Activated CD8-positive, alpha-beta memory T cell treated with anti-CD3 and anti-CD28 coated beads, Interleukin-2, amount 50 U/mL, for 48 hours (primary cell): ENCODE measurements at places on chromosomes 1 and 21.

DNA sequence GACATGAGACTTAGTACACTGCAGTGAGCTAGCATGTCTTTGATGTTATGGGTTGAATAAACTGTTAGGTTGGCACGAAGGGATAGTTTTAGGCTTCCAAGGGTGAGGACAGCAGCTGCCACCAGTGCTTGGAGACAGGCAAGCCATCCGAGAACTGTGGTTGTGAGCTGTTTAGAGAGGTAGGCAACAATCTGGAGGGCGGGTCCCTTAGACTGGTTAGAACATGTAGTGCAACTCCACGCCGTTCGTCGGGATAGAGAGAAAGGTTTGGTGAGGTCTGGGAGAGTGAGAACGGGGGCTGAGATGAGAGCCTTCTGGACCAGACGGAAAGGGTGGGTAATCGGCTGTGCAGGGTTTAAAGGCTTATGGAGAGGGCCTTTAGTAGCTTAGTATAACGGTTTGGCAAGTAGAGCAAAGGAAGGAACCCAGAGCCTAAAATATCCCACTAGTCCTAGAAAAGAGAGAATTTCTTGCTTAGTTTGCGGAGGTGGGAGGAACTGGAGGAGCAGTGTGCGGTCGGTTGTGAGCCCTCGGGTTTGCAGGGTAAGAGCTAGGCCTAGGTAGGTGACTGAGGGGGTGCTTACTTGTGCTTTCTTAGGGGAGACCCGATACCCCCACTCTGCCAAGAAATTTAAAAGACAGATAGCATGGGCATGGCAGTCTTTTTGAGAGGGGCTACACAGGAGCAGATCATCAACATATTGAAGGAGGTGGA is 72.8 kb downstream of the CNST start:
- no peak for DNase-seq

DNA sequence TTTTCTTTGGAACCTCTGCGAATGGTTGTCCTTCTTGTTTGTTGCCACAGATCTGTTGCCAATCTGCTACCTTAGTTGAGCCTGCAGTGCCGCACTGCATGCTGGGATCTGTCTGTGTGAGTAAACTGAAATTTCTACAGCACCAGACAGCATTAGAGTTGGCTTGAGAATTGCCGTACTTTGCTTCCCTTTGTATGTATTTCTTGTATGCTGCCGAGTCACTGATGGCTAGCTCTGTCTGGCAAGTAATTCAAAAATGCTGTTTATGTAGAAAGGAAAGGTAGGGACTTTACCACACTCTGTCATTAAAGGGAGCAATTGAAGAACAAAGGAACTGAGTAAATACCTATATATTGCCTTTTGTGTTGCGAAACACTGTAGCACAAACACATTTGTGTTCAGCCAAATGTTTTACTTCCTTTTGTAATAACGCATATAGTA is 857.4 kb downstream of the USP25 start:
- no peak for DNase-seq

GRCh38 chr1:115302390-115302961 is 35.6 kb downstream of the NGF start:
- DNase-seq: no peak

DNA sequence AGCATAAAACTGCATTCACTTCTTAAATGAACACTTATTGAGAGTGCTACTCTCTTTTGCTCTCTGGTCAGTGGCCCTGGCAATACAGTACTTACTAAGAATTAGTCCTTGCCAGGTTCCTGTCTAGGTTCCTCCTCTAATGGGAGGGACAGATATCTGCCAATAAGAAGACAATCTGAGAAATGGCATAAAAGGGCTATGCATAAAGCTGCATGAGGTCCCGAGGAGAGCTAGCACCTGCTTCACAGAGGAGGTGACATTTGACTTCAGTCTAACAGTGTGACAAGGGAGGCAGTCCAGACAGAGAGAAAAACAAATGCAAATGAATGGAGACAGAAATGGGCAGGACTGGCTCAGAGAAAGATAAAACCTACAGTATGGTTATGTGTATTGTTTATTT is 357.1 kb upstream of the SGIP1 start:
- no peak for DNase-seq

DNA sequence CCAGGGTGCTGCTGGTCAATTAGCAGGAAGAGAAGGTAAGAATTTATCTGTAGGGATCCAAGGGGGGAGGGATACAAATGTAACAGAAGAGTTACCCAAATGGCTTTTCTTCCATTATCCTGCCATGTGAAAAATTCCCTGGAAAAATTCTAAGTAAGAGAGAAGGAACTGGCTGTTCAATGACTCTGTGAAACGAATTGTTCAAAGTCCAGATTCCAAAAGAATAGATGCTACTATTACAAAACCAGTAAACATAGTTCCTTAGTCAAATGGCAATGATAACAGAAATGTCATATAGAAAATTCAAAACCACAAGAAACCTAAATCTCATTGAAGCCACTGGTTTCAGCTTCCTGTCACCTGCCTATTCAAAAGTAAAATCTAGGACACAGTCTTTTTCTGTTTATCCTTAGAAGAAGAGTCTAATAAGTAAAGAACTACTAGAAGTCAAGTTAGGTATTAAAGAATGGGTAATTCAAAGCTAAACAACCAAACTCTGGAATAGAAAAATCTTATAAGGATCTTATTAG is 102.6 kb downstream of the ZNF644 start:
- no peak for DNase-seq

GRCh38 chr1:215710036-215710898 is 143.2 kb downstream of the KCTD3 start:
- DNase-seq: no peak
